ENCODE measurements at places on chromosomes 2 and 18.

GRCh38 chr2:9164112-9164608 lies 42.5 kb upstream of the ASAP2 start:
- DNase-seq = no peak

- no peak for DNase-seq
These were observed 32.1 kb upstream of the WDR75 start for GRCh38 chr2:189409131-189409530.

DNA sequence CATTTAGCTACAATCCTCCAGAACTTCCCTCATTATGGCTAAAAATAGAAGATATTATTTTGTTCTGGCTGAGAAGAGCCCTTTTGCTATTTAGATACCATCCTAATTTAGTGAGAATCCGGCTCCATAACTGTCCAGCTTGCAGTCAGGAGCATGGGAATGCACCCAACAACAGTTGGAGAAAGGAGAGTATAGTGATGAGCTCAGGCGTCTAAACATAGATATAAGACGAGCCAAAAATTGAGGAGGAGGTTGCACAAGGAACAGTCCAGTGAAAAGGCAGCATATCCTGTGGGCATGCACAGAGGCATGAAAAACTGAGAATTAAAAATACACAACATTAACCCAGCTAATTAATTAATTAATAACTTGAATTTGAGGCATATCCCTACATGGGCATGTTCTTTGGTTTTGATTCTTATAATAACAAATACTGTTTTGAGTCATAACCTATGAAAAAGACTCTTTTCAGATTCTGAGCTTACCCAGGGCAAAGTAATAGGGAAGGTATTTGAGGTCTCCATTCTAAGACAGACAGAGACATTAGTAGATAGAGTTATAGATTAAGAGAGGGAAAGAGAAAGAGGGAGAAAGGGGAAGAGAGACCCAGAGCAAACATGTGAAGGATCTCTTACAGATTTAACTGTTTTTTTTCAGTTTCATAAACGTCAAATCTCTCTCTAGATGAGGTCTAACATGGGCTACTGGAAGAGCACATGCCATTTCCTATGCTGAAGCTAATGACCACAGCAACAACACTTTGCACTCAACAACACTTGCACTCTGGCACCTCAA lies 311.2 kb downstream of the OSR1 start:
- no peak for DNase-seq

DNA sequence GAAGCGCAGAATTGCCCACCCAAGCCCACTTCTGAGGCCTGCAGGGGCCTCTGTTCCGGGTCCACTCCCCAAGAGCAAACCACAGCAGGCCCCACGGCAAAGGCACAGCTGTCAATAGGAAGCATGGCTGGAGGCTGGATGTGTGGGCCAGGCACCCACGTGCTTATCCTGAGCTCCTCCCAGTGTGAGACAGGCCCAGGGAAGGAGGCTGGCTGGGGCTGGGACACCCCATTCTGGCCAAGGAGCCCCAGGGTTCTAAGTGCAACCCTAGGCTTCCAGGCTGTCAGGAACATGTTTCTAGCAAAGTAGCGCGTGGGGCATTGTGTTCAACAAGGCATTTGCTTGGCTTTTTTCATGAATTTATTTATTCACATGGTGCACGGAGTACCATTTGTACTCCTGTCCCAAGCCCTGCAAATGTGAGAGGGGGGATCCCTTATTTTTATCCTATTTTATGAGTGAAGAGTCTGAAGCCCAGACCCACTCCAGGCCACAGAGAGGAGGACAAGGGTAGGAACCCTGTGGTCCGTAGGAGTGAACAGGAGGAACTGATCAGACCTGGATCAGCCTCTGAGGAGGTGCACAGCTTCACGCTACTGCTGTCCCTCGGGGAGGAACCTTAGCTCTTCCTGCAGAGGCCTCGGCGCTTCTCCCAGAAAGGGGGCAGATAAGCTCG lies 6.1 kb upstream of the RAB17 start:
- peak; percentile 18 for DNase-seq

DNA sequence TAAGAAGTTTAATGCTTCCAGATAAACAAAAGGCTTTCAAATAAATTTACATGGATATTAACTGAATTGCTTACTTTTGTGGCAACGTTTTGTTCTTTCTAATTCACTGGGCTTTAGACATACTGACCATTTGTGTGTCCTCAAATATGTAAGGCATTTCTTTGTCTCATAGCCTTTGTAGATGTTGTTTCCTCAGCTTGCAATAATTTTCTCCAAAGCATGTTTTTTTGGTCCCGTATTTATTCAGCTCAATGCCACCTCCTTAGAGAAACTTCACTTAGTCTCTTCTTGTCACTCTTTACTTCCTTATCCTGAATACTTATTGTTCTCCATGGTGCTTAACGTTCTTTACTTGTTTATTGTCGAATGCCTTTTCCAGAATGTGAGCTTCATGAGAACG lies 98.5 kb downstream of the NUP35 start:
- no peak for DNase-seq

- no peak for DNase-seq
These were observed 304.0 kb upstream of the MYT1L start for GRCh38 chr2:2635025-2635528.

Measured in inflammatory macrophage (primary cell).